ENCODE measurements at places on chromosomes 2 and 18.

DNA sequence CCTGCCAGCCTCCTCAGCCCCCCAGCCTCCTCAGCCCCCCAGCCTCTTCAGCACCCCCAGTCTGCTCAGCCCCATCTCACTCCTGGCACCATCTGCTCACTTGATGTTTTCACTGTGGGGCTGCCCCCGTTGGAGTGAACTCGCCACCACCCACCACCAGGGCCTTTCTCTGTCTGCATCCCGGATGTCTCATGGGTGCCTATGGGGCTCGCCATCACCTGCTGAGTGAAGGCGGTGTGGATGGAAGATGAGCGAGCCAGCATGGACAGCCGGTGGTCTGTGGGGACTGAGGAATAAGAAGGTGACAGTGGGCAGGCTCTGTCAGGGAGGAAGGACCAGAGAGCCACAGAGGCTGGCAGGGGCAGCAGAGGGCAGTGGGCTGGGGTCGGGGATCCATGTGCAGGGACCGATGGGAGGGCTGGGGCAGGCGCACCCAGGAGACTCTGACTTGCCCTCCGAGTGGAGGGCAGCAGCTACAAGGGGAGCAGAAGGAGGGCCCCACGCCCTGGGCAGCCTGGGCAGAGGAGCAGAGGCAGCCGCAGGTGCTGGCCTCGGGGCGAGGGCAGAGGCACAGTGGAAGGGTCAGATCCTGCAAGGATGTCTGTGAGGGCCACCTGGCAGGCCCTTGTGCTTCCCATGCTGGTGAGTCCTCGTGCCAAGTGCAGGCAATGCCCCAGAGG lies 74.7 kb upstream of the ODC1 start:
- no peak for DNase-seq

DNA sequence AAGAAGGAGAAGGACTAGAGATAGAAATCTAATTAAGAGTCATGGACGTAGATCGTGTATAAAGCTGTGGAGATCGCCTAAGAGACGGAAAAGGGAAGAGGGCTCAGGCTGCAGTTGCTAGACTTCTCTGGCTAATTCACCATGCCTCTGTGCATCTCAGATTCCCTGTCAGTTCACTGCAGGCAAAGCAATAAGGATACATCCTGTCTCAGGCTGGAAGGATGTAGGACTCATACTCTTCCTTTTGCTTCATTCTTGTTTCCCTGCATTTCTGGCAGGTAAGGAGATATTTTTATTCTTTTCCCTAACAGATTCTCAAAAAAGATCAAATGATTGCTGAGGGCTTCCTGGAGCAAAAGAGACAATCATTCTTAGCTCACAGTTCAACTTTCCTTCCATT lies 112.5 kb downstream of the AP1S3 start:
- no peak for DNase-seq

DNA sequence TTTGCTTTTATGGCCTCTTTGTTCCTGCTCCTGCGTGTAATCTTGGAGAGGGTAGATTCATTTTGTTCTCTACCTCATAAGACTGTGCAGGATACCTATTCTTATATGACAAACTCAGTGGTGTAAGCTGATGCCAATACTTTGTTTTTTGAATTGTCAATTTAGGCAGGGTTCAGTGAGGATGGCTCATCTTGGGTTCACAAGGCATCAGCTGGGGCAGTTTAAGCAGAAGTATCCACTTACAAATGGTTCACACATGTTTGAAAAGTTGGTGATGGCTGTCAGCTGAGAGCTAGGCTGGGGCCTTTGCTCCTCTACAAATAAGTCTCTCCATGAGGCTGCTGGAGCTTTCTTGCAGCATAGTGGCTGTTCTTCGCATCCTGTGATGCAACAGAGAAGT lies 920.6 kb upstream of the PIK3C3 start:
- DNase-seq, result no peak

DNA sequence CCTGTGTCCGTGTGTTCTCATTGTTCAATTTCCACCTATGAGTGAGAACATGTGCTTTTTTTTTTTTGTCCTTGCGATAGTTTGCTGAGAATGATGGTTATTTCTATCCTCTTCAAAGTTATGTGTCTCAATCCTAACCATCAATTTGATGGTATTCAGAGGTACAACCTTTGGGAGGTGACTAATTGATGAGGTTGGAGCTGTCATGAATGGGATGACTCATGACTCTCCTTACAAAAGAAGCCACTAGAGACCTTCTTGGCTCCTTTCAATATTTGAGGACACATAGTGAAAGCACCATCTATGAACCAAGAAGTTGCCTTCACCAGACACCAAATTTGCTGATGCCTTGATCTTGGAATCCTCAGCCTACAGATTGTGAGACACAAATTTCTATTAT lies 677.1 kb upstream of the DDX18 start:
- DNase-seq, result no peak

GRCh38 chr2:120737340-120738101 lies 1.9 kb downstream of the GLI2 start:
- DNase-seq, result no peak

GRCh38 chr2:100928235-100928634 lies 73.9 kb upstream of the RPL31 start:
- DNase-seq, result no peak

- no peak for DNase-seq
These were observed 1060.8 kb downstream of the CNTNAP5 start for GRCh38 chr2:125085904-125086303.

- DNase-seq, result no peak
These were observed 439.9 kb upstream of the ETAA1 start for GRCh38 chr2:66957198-66957597.

DNA sequence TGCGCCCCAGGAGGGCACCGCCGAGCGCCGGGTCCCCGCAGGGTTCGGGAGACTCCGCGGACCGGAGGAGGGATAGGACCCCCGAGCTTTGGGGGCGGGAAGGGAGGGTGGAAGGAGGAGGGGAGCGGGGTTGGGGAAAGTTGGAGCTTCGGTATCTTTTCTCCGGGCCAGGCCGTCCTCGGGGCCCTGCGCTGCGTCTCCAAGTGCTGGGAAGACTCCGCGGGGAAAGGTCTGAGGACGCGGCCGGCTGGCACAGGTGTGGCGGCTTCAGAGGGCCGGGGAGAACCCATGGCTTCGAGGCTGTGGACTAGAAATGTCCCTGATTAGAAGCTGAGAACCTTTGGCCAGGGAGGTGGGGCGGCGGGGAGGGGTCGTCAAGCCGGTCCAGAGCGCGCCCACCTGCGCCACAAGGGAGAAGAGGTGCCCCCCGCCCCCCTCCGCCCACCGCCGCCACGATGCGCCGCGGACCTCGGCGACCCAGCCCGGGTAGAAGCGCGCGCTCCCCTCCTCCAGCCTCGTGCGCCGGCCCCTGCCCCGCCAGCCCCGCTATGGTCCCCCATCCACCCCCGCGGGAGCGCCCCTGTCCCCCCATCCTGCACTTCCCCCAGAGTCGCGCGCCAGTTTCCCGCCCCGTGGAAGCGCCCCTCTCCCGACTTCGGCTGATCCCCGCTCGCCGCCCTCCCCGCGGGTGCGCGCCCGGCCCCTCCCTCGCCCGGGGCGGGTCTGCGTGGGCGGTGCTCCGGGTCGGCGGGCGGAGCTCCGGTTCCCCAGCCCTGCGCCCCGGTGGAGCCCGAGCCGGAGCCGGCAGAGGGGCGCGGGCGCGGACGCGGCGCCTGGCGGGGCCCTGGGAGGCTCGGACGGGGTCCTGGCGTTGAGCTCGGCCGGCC lies at the start of gene SNTG2:
SNTG2 (plus strand) TSS at position 770 of the 887 bp plus-strand sequence. CDS start 148 bp downstream, outside the sequence.
- no peak for DNase-seq

DNA sequence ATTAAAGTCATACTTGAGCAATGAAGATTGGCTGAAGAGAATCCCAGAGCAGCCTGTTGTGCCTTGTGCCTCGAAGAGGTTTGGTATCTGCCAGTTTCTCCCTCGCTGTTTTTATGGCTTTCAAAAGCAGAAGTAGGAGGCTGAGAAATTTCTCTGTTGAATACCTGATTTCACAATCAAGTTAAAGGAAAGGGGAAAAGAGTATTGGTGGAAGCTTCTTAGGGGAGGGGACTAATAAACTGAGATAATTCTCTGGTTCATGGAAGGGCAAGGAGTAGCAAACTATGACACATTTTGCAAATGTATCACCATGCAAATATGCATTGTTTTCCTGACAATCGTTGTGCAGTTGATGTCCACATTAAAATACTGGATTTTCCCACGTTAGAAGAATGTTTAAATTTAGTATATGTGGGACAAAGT lies at the start of gene IL1B:
IL1B (minus strand) TSS at position 85 of the 423 bp plus-strand sequence. CDS start 550 bp downstream, outside the sequence.
- DNase-seq, result no peak

- no peak for DNase-seq
These were observed 22.9 kb downstream of the ZNF532 start for GRCh38 chr18:58887613-58887963.

GRCh38 chr18:45068400-45069094 lies 387.9 kb downstream of the SETBP1 start:
- no peak for DNase-seq

DNA sequence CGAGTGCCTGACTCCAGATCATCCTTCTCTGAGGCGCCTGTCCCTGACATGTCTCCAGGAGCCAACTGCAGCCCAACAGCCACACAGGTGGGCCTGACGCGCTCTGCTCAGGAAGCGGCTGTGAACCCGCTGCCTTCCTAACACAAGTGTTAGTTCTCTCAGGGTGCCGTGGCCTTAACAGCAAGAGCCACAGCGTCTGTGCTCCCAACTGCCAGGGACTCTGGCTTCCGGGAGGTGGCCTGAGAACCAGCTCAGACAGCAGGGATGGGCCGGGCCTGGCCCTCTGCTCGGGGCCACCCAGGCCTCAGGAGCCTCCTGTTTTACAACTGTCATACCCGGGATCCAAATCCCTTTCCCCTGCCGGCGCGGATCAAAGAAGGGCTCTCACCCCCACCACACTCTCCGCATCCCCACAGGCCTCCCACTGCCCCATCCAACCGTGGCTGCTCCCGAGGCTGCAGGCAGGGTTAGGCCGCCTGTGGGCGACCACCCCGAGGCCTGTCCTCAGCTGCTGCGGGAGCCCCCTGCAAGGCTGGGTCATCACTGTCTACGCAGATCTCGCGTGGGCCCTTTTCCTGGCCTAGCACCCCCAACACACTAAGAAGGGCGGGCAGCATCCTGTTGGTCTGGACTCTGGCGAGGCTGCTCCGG lies 114.2 kb upstream of the ZNF236 start:
- no peak for DNase-seq
